HEK293T (cell line): ENCODE measurements at places on chromosomes 5 and 9.
A peak's percentile ranks its signal among the peaks of the same experiment; 100 is the strongest.

DNA sequence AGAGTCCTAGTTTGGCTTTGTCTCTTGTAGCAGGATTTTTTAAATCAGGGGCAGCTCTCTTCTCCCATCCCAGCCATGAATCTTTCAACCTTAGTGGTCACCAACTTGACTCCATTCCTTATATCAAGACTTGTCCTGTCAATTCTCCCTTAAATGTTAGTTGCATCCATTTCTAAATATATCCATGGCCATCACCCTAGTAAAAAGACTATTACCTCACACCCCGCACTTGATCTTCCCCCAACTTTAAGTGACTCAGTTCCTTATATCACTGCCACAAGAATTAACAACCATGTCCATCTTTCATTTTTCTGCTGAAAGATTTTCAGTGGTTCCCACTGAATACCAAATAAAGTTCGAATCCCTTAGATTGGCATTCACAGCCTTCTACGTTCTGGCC is 67.0 kb downstream of the STX17 start:
- no peak for DNase-seq

- DNase-seq, result no peak
Measured at GRCh38 chr9:93655621-93656425, 79.4 kb downstream of the PHF2 start.

DNA sequence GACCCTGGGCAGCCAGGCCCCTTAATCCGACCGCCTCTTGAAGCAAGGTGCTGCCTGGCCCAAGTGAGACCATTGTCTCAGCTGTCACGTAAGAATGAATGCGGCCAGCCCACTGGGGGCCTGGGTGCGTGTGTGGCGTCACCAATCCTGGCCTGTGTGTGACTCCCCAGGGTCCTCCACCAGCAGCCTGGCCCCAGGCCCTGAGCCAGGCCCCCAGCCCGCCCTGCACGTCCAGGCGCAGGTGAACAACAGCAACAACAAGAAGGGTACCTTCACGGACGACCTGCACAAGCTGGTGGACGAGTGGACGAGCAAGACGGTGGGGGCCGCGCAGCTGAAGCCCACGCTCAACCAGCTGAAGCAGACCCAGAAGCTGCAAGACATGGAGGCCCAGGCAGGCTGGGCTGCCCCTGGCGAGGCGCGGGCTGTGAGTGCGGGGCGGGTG is 124.2 kb downstream of the WNK2 start:
- no peak for DNase-seq

GRCh38 chr9:79572608-79573411 is 1.0 kb downstream of the TLE4 start:
- DNase-seq, result peak; percentile 78

GRCh38 chr5:81922854-81923279 is 49.0 kb upstream of the ATG10 start:
- no peak for DNase-seq

- no peak for DNase-seq
Measured at GRCh38 chr5:71891856-71892255, 172.8 kb downstream of the CARTPT start.

GRCh38 chr9:133247632-133248031 is 27.4 kb downstream of the ABO start:
- no peak for DNase-seq

DNA sequence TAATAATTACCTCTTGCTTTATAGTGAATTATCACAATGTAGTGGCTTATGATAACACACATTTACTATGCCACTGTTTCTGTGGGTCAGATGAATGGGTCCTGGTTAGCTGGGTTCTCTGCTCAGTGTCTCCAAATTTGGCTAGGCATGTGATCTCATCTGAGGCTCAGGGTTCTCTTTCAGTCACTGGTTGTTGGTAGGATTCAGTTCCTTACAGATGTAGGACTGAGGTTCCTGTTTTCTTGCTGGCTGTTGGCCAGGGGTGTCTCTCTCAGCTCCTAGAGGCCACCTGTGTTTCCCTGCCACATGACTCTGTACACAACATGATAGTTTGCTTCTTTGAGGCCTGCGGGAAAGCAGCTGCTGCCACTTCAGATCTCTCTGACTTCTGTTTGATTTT is 7.1 kb downstream of the NFX1 start:
- DNase-seq, result no peak

- no peak for DNase-seq
Measured at GRCh38 chr9:35500130-35500748, 10.3 kb downstream of the RUSC2 start.

DNA sequence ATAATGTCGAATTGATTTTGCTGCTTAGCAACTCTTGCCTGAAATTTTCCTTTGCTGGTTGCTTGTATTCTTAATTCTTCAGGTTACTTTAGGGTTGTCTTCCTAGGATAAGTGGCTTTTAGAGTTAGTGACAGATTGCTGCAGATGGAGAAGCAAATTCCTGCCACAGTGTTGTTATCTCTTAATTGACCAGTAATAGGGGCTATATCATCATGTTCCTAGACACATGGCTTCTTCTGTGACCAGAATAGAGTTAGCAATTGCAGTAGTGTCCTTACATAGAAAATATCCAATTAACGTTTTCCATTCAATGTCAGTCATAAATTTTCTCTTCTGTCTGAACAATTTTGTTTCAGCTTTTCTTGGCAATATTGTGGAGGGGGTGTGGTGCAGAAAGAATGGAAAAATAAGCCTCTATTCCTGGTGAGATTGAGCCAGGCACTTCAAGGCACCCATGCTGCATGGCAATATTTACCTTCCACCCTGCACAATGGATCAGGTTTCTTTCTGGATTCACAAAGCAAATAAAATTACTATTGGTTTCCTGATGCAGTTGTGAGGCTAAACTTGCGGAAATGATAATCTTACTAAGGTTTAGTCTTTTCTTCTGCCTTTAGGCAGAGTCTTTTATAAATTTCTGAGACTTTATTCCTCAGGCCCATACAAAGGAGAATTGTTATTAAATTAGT is 1481.5 kb downstream of the EFNA5 start:
- no peak for DNase-seq

- DNase-seq, result no peak
Measured at GRCh38 chr9:37300620-37301019, 121.9 kb upstream of the GRHPR start.

GRCh38 chr5:54390015-54390414 is 65.5 kb upstream of the HSPB3 start:
- peak; percentile 76 for DNase-seq

- DNase-seq, result no peak
Measured at GRCh38 chr5:135160036-135160675, 126.1 kb upstream of the PITX1 start.

- DNase-seq, result no peak
Measured at GRCh38 chr5:180117000-180117725, 45.6 kb upstream of the RNF130 start.
